NCI-H460 (cell line): ENCODE measurements at places on chromosomes 3 and 15.

DNA sequence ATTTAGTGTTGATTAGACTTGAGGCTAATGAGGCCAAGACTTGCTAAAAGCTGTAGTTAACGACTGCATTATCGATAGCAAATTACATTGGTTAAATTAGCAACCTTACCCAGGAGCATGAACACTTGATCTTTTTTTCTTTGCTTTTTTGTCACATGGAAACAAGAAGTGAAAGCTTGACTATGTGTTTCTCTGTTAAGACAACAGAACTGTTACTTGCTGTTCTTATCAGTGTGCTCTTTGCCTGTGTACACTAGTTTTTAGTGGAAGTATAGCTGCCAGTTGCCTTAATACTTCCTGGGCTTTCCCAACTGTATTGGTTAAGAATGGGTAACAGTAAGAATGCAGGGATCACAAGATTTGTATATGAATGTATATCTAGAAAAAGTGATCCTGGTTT is 625.5 kb downstream of the NAALADL2 start:
- DNase-seq: no peak

DNA sequence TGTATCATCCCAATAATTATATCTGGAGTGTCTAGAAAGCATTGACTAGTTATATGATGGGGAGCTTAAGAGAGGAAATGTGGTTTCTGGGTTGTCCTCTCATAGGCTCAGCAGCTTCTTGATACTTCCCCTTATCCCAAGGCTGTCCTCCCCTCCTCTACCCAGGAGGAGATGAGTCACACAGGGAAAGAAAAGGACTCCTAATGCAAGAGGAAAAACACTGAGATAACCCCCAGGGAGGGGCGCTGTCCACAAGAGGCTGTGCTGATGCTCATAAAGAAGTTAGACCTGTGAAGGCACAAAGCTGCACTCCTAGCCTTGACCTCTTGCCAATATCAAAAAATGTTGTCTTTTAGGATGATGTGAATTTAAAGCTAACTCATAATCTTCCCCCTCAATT is 28.8 kb upstream of the GYG1 start:
- peak; percentile 21 for DNase-seq

- no peak for DNase-seq
Observed at GRCh38 chr15:101121511-101122090, 130.2 kb downstream of the CHSY1 start.

DNA sequence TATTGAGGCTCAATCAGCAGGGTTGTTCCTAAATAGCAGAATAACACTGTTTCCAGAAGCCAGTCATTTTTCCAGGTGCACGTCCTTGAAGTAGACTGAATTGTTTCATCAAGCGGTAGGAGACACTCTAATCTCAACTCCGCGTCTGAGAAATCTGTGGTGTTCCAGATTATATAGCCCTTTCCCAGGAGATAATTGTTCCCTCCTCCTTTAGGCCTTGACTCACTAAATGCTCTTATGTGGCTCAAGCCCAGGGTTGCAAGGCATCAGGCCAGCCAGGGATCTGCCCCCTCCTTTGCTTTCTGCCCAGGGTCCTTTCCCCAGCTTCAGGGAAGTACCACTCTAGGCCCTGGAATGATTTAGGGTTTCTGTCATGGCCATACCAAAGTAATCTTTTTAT is 5.7 kb upstream of the HLTF start:
- no peak for DNase-seq

DNA sequence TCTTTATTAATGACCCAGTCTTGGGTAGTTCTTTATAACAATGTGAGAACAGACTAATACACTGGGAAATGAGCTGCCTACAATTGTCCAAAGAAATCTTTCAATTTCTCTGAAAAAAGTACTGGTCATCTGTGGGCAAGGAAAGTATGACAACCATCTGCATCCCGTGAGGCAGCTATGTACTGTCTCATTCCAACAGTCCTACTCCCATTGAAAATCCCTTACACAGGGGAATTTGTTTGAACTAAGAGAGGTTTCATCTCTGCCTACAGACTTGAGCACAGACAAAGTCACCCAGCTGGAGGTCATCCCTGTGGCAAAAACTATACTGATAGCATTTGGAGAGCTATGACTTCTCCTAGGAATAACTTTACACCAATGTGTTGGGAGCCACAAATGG is 27.1 kb downstream of the SHC4 start:
- DNase-seq: no peak

DNA sequence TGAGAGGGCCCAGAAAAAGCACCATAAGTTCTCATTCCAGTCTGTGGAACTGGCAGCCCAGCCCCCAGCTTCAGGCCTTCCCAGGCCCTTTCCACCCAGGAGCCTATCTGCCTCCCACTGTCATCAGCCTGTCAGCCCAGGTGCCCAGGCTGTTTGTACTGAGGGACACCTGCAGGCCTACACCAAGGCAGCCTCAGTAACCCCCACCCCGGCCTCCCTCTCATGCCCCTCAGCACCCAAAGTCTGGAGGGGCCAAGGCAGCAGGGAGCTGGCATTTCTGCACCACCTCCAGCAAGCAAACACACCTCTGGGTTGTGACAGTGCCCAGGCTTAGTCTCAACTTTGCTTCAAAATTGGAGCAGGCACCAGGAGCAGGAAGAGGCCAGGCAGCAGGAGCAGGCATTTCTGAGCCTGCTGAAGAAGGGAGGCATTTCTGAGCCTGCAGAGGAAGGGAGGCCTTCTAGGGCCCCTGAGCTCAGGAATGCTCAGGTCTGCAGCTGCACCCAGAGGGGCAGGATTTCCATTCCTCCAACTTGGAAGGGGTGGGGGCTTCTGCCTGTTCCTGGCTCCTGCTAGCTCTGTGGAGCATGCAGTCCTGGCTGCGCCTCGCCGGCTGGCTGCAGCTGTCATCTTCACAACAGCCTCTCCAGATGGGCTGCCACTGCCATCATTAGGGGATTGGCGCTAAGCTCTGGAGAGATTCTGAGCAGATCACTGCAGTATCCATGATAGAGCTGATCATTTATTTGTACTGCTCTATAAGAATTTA is 396.1 kb downstream of the UNC13C start:
- no peak for DNase-seq

DNA sequence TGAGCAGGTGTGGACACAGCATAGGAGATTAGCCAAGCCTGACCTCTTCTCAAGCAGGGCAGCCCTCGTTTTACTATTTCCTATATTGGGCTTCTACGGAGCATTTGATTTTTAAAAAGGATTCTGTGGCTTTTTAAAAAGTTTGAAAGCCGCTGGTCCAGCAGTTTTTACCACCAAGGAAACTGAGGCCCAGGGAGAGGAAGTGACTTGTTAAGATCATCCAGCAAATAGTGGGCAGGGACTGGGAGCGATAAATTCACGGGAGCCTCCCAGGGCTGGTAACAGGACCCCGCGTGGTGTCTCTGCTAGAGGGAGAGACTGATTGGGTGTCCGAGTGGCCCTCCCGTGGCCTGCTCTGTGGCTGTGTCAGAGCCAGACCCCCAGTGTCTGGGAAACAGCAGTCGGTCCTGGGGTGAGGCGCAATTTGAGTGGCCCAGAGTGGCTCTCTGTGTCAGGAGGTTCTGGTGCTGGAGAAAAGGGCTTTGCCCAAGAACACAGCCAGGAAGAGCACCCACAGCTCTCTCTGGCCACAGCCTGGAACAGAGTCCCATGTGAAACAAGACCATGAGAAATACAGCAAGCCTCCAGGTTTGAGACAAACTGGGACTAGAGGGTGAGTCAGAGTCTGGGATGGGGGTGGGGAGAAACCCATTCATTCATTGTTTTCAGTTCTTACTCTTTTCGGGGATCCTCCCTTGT is 4.2 kb downstream of the FURIN start:
- DNase-seq: no peak

GRCh38 chr3:135084976-135085375 is 289.9 kb downstream of the EPHB1 start:
- no peak for DNase-seq

DNA sequence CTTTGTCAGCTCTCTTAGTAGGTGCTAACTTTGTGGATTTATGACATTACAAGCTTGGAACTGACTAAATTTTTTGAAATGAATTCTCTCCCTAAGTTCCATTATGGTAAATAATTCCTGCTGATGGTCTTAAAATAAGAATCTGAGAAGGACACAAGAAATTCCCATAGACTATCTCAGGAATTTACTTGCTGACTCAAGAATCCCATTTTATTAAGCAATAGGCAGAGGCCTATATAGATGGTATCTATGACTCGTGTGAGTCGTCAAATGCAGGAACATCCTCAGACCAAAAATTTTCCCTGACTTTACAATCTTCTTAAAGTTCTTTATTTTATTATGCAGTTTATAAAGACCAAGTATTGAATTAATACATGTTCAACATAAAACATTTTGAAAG is 30.7 kb upstream of the CBLB start:
- DNase-seq: no peak

GRCh38 chr15:80106051-80106450 is 46.6 kb downstream of the ZFAND6 start:
- no peak for DNase-seq

DNA sequence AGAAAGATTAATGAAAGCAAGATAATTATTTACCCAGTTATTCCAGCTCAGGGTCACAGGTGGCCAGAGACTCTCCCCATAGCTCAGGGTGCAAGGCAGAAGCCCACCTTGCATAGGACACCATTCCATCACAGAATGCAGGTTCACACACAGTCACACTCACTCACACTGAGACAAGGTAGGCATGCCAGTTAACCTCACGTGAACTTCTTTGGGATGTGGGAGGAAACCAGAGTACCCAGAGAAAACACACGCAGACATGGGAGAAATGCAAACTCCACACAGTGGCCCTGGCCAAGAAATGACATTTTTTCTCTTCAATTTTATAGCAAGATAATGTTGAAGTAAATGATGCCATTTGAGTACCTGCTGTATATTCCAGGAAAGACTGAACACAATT is 106.7 kb downstream of the ZNF385D start:
- no peak for DNase-seq

GRCh38 chr3:134824791-134825190 is 29.7 kb downstream of the EPHB1 start:
- no peak for DNase-seq

- peak; percentile 48 for DNase-seq
Observed at GRCh38 chr3:46895204-46895660, 17.7 kb downstream of the PTH1R start.

DNA sequence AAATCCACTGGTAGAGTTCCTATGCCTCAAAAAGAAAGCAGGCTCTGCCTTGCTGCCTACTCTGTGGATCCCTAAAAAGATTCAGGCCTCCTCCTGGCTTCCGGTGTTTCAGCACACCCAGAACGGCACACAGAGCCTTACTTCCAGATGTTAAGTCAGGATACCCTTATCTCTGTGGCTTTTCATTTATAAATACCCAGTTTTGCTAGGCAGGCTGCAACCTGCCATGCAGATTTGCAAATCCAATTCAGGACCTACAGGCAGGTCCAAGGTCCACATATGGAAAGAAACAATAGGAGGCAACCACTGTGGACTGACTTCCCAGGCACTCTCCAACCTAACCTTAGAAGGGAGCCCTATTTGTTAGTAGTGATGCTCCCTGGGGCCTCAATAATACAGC is 30.7 kb downstream of the EFL1 start:
- DNase-seq: no peak

DNA sequence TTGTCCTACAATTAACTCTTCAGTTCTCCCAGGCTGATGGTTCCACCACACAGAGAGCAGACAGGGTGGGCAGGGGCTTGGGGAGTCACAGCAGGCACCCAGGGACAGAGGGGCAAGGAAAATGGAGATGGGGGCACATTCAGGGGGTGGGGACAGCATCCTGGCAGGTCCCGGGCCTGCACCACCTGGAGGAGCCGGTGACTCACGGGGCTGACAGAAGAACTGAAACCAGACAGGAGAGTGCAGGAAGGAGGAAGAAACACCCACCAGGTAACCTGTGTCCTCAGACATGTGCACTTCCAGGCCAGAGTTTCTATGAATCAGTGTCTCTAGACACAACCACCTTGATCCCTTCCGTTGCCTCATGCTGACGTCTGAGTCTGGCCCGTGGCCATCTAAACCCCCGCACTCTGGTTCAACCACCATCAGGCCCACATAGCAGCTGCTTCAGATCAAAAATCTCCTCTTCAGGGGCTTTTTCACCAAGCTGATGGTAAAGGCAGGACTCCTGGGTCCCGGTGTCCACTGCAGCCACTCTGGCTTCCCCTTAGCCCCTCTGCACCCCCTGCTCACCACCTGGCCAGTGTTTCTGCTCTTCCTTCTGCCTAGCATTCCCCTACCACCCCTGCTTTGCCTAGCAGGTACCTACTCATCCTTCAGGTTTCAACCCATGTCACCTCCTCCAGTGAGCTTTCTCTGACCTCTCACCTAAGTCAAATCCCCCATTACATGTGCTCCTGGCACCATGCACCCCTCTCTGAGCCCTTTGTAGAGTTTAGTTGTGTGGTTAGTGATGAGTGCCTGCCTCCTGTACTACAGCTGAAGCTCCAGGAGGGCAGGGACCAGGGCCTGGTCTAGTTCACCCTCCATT is 16.5 kb upstream of the CYP11A1 start:
- no peak for DNase-seq

GRCh38 chr15:101604124-101604874 is 47.9 kb downstream of the TM2D3 start:
- no peak for DNase-seq
